ENCODE measurements at places on chromosomes 13 and 19. TPM values are rescaled to one million over a fixed set of nuclear protein-coding genes. Genes with fewer than 3 reads are reported as not detected.

SYDE1 gene
- total RNA-seq = 0.13 TPM

GRCh38 chr13:34826432-34826831 lies 115.6 kb upstream of the NBEA start:
- no peak for DNase-seq

CDC42EP5 gene
- total RNA-seq = not detected

ZNF28 gene
- 27.5 TPM for total RNA-seq

TGFBR3L gene
- total RNA-seq = 3.6 TPM

TEX29 gene
- total RNA-seq = not detected

Data from activated CD8-positive, alpha-beta T cell treated with anti-CD3 and anti-CD28 coated beads, Interleukin-2, amount 10 ng/mL, durations not matched to agents 7 days and 5 days (primary cell).